ENCODE measurements at places on chromosomes 12 and 14. TPM values are rescaled to one million over a fixed set of nuclear protein-coding genes. Genes with fewer than 3 reads are reported as not detected.

Gene HOXC9
- 0.65 TPM for total RNA-seq

Gene ERP27
- total RNA-seq: not detected

Gene HCAR1
- total RNA-seq: 2.2 TPM

Gene TAS2R8
- 0.45 TPM for total RNA-seq

Gene FAR2
- total RNA-seq: 22.5 TPM

DNA sequence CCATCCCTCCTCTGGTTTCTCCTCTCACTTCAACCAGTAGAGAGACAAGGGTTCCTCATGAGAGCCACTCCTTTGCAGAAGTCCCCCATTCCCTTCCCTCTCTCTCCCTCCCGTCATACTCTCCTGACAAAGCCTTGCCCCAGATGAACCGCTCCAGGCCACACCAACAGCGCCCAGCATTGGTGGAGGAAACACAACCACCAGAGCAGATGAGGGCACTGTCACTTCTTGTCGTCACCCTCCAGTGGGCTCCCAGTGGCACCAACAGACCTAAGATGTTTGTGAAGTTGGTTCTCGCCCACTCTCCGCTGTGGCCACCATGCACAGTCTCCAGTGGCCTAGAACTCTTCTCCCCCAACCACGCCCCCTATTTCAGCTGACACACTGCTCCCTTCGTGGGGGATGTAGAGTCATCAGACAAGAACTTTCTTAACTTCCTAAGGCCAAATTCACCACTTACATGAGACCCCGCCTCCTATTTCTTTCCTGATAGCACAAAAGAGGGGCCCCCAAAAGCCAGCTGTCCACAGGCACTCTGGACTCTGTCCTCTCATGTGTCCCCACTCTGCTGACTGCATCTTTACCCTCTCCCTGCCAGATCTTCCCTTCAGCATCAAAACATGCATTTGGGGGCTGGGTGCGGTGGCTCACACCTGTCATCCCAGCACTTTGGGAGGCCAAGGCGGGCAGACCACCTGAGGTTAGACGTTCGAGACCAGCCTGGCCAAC, 29.2 kb upstream of the PLEKHG6 start:
- no peak for DNase-seq

DNA sequence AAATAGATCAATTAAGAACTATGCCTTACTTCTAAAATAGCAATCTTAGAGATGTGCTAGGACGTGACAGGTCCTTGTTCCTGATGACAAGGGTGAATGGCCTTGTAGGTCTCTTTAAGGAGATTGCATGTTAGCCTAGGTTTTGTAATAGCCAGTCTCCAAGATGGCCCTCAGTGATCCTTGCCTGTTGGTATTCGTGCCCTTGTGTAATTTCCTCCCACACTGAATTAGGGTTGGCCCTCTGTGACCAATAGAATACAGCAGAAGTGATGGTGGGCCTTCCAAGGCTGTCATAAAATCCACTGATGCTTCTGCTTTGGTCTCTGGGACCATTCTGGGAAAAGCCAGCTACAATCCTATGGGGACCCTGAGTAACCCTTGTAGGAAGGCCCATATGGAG, 38.2 kb upstream of the SNX6 start:
- DNase-seq: no peak

GRCh38 chr14:88825078-88825458, 617 bp downstream of the TTC8 start:
- DNase-seq: peak; percentile 25

GRCh38 chr12:1504304-1504894, 90.0 kb downstream of the FBXL14 start:
- DNase-seq: no peak
